ENCODE measurements at places on chromosomes 12 and 14. TPM values are rescaled to one million over a fixed set of nuclear protein-coding genes. Genes with fewer than 3 reads are reported as not detected.

Gene DEGS2
- total RNA-seq: 7.3 TPM

DNA sequence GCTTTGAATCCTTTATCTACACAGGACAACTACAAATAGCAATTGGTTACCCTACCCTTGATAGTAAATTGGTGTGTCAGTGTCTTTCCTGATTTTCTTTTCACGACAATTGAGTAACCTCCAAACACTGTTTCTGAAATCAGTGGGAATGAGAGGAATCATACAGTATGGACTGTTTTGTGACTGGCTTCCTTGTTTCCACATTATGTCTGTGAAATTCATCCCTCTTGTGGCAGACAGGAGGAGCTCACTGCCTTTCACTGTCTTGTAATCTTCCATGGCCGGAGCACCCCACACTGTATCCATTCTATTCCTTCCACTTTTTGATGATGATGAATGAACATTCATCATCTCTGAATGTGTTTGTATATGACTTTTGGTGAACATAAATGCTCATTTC is 164.0 kb upstream of the PZP start:
- DNase-seq: no peak

- DNase-seq: peak; percentile 29
Observed at GRCh38 chr12:52010152-52010622, 3.4 kb downstream of the TAMALIN start.

Gene CDK17
- total RNA-seq: 17.5 TPM

- no peak for DNase-seq
Observed at GRCh38 chr14:50122291-50122690, 5.9 kb upstream of the VCPKMT start.

- DNase-seq: no peak
Observed at GRCh38 chr14:99687284-99688209, 3.4 kb downstream of the CYP46A1 start.

DNA sequence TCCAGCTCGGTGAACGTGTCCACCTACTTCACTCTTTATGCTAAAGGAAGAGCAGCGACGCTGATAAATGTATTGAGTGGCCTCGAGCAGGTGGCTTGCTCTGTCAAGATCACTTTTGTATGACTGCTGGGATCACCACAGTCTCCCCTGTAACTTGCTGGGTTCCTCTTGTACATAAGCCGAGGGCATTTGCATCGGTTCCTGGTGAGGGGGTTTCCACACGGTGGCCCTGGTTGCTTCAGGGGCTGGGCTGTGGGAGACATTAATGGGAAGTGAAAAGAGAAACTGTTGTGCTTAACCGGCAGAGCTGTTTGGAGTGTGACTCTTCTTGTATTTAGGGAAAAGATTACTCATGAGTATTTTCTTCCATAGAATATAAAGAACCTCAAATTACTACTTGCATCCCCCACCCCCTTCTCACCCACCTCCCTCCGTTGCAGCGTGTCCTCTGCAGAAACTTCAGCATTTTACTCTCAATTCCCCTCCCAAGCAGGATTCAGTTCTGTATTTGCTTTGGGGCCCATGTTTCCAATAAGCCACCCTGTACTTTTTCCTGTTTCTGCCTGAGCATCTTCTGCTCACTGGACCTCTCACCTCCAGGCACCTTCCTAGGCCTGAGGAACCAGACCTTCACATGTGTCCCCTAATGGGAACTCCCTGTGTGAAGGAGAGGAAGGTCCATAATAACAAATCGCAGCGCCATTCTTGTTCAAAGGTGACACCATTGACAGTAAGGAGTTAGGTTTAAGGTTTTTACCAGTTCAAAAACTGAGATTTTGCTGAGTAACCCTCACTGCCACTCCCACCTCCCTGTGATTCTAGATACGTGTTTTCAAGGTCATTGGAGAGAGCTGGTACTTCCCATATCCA is 187.0 kb downstream of the ETV6 start:
- no peak for DNase-seq

Measured in body of pancreas (tissue), 4 donors.